ENCODE measurements at places on chromosomes 1 and 21. TPM values are rescaled to one million over a fixed set of nuclear protein-coding genes. Genes with fewer than 3 reads are reported as not detected.

Gene UTS2
- total RNA-seq = 1.3 TPM

DNA sequence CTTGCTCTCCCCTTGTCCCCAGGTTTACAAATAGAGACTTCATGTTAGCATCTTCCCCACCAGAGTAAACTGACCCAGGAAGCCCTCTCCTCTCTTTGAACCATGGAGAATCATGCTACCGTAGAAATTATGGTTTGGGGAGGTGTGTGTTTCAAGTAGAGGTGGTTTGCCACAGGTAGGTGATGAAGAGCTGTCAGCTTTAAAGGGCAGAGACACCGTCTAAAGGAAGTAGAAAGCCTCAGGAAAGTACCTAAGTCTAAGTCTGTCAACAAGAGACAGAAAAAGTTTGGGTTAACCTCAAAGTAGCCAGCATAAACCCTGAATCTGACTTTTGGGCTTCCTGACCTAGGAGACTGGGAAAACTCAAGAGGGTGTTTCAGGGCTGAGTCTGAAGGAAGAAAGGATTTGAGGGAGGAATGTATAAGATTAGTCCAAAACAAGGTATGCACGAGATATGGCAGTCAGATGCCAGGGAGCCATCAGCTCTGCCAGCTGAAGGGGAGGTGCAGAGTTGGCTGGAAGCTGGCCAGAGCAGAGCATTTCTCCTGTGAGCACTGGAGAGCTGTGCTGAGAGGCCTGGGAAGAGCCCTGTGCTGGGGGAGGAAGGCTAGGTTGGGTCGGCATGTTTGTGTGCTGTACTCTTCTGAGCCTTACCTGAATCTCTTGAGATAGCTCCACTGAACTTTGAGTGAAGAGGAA, 14.3 kb downstream of the ADAMTSL4 start:
- peak overlapping the region; percentile 83 for H3K4me3 ChIP-seq
- H3K27ac ChIP-seq = peak overlapping the region; percentile 95
- peaks cover 42% of the 10 kb centered on the region for H3K4me1 ChIP-seq
- peak; percentile 67 for DNase-seq

GRCh38 chr21:25722631-25723030, 12.1 kb downstream of the ATP5PF start:
- H3K4me1 ChIP-seq = no peaks in the 10 kb centered on the region
- no peaks in the 10 kb centered on the region for H3K27me3 ChIP-seq
- no peak for DNase-seq

DNA sequence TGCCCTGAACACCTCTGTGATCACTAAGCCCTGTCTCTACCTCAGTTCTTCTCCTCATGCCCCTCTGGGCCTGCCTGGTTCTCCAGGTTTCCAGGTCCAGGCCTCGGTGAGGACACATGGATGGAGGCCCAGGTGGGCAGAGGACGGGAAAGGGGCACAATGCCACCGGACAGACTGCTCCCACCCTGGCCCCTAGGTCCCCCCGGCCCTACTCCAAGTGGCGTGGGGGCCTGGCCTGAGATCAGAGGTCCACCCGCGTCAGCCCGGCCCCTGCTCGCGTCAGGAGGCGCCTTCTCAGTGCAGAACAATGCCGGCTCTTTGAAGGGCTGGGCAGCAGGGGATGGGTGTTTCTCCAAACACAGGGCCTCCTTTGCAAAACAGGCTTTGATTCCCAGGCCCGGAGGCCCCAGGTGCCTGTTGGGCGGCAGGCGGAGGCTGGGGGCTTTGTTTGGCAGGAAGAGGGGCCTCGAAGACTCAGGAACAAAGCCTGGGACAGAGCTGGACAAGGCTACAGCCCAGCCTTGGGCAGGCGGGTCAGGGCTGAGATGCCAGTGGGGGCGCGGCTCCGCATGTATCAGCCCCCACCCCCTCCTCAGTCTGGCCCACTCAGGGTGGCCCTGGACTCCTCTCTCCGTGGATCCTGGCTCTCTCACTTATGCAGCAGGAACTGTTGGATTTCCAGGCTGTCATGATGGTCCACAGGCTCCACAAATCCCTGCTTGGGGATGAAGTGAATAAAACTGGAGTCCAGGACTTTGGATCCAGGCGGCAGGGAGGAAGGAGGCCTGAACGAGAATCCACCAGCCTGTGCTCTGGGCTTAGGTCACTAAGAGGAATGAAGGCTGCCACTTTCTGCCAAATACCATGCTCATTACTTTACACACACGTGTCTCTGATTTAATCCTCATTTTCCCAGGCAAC, 77.4 kb upstream of the SLC2A1 start:
- DNase-seq = no peak
- H3K27me3 ChIP-seq = no peaks in the 10 kb centered on the region
- H3K36me3 ChIP-seq = no peaks in the 10 kb centered on the region

DNA sequence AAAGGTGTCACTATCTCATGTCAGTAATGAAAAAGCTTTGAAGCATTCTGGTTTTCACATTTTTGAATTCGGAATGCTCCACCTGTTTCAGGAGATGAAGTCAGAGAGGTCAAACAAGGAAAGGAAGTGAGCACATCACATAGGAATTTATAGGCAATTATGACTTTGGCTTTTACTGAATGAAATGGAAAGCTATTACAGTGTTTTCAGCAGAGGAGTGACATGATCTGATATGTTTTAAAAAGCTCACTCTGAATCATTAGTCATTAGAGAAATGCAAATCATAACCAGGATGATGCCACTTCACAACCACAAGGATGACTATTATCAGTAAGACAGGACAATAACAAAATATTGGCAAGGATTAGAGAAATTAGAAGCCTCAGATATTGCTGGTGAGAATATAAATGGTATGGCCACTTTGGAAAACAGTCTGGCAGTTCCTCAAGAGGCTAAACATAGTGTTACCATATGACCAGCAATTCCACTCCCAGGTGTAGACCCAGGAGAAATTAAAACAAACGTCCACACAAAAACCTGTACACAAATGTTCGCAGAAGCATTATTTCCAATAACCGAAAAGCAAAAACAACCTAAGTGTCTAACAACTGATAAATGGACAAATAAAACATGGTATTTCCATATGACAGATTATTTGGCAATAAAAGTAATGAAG, 7.5 kb downstream of the TAF1A start:
- no peaks in the 10 kb centered on the region for H3K4me1 ChIP-seq
- H3K27ac ChIP-seq = no peak overlapping the region
- H3K4me3 ChIP-seq = no peak overlapping the region
- no peaks in the 10 kb centered on the region for H3K27me3 ChIP-seq
- H3K36me3 ChIP-seq = peaks cover 32% of the 10 kb centered on the region
- no peak for DNase-seq

DNA sequence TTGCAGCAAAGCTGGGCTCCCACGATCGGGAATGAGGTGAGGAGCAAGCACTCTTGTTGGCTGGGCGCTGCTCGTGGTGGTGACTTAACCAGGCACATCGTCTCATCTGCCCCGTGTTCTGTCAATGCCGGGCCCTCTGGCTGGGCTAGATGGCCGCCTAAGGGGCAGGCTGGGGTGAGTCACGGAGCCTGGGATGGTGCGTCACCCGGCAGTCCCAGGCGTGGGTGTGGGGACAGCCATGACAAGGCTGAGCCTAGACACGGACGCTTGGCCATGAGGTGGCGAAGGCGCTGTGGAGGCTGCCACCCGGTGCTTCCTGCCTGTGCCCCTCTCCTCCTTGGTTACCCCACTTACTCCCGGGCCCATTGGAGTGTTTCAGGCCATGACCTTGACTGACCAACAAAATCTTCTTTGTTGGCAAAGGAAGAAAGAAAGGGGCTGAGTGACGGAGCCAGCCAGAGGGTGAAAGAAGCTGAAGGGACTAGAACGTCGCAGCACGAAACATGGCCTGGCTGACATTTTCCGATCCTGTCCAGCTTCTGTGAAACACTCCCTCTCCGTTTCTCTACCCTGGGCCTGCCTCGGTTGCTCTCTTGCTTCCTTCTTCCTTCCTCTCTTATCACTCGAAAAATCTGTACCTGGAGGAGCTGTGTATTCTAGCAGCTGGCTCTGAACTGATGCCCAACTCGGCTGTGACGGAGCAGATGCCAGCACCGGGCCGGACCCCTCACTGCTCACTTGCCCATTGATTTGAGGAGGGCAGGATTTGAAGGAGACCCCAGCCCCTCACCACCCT, 596 bp downstream of the CD247 start:
- peak overlapping the region; percentile 96 for H3K27ac ChIP-seq
- H3K27me3 ChIP-seq = no peaks in the 10 kb centered on the region
- peak; percentile 59 for DNase-seq
- H3K4me3 ChIP-seq = peak overlapping the region; percentile 85
- H3K36me3 ChIP-seq = no peaks in the 10 kb centered on the region

Gene SLC26A9
- 0.06 TPM for total RNA-seq

Gene IL10
- total RNA-seq = 0.26 TPM

Gene FLG2
- total RNA-seq = not detected

Gene EPHA2
- 0.19 TPM for total RNA-seq
